ENCODE measurements at places on chromosomes 6 and 20. TPM values are rescaled to one million over a fixed set of nuclear protein-coding genes. Genes with fewer than 3 reads are reported as not detected.
A peak's percentile ranks its signal among the peaks of the same experiment; 100 is the strongest.

- peaks cover 46% of the 10 kb centered on the region for H3K4me1 ChIP-seq
- H3K27ac ChIP-seq, result peak overlapping the region; percentile 21
- H3K36me3 ChIP-seq, result no peaks in the 10 kb centered on the region
- DNase-seq, result no peak
- H3K27me3 ChIP-seq, result no peaks in the 10 kb centered on the region
Measured at GRCh38 chr20:2837221-2837960, 3.1 kb downstream of the PCED1A start.

DNA sequence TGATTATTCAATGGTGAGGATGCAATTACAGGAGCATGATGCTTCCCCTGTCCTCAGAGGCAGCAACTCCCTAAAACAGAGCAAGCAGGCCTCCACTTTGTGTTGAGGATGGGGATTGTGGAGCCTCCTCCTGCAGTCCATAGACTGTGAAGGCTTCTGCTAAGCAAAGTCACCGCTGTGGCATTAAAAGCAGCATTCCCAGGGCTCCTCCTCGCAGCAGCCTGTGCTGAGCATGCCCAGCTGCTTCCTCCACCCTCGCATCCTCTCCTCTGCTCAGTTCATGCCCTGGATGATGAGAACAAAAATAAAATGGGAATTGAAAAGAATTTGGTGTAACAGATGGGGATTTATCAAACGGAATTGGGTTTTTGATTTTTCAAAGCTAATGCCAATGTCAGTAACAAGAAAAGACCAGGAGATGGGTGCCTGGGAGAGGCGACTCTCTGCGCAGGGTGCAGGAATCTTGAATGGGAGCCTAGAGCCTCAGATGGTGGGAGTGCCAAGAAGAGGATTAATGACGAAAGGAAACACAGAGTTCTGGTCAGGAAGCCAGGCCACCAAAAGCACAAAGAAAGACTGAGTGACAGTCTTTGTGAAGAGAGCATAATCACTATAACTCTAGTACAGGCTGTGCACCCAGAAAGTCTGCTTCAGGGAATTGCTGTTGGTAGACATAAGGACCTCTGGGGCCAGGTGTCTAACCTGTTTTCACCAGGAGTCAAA lies 347.6 kb downstream of the TPBG start:
- no peak overlapping the region for H3K27ac ChIP-seq
- no peaks in the 10 kb centered on the region for H3K4me1 ChIP-seq
- no peak overlapping the region for H3K4me3 ChIP-seq
- H3K27me3 ChIP-seq, result no peaks in the 10 kb centered on the region
- DNase-seq, result no peak

- no peak for DNase-seq
- H3K36me3 ChIP-seq, result peaks cover 54% of the 10 kb centered on the region
- no peaks in the 10 kb centered on the region for H3K27me3 ChIP-seq
- peaks cover 66% of the 10 kb centered on the region for H3K4me1 ChIP-seq
Measured at GRCh38 chr20:51446230-51446629, 96.3 kb downstream of the NFATC2 start.

DNA sequence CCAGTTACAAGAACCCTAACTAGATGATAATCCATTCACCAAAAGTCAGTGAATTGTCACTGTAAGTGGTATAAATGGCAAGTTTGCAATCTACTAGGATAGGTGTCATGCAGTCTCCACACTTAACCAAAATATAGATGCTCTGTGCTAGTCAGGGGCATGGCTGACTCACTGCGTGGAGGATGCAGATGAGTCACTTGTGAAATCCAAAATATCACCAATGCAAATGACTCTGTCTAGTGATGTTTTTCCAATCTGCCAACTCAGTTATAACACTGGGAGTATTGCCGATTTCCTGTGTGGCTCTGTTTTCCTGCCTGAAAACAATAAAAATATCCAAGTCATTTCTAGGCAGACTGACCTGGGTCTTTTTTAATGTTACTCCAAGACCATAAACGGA lies 47.8 kb upstream of the NRSN1 start:
- no peak overlapping the region for H3K4me3 ChIP-seq
- DNase-seq, result no peak
- H3K27ac ChIP-seq, result no peak overlapping the region
- no peaks in the 10 kb centered on the region for H3K36me3 ChIP-seq

Gene MLIP
- not detected for total RNA-seq

- H3K4me1 ChIP-seq, result no peaks in the 10 kb centered on the region
- no peak for DNase-seq
- H3K27me3 ChIP-seq, result no peaks in the 10 kb centered on the region
- no peak overlapping the region for H3K27ac ChIP-seq
Measured at GRCh38 chr6:165718491-165718891, 55.5 kb upstream of the PDE10A start.

- H3K4me1 ChIP-seq, result peaks cover 4% of the 10 kb centered on the region
- DNase-seq, result peak; percentile 50
- no peaks in the 10 kb centered on the region for H3K27me3 ChIP-seq
- no peaks in the 10 kb centered on the region for H3K36me3 ChIP-seq
- H3K4me3 ChIP-seq, result no peak overlapping the region
Measured at GRCh38 chr6:136764517-136764993, 27.7 kb downstream of the MAP3K5 start.

DNA sequence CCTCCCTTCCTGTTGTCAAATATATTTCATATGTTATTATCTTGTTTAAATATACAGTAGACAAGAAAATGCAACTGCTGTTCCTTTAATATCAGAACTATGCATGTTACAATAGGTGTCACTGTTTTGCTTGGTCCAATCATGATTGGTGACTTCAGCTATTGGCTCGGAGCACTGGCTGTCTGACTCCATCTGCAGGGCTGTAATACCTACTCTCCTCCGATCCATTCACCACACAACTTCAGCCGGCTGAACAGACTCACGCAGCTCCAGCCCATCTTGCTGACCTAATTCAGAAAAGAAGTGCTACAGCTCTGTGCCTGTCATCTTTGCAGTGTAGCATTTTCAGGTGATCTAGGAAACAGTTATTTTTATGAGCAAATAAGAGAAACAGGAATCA lies at the start of gene BTBD3:
Gene BTBD3 (plus strand): TSS at position 231 of the 400 bp plus-strand sequence. CDS start 383 bp downstream, outside the sequence.
- no peaks in the 10 kb centered on the region for H3K36me3 ChIP-seq
- no peak within 1 kb of the TSS for H3K27ac ChIP-seq
- H3K4me1 ChIP-seq, result no peaks in the 10 kb centered on the region
- no peak within 1 kb of the TSS for H3K4me3 ChIP-seq
- no peaks in the 10 kb centered on the region for H3K27me3 ChIP-seq
- DNase-seq, result no peak

- no peaks in the 10 kb centered on the region for H3K36me3 ChIP-seq
- H3K4me1 ChIP-seq, result peaks cover 5% of the 10 kb centered on the region
- peak overlapping the region; percentile 30 for H3K4me3 ChIP-seq
- H3K27ac ChIP-seq, result no peak overlapping the region
- DNase-seq, result no peak
Measured at GRCh38 chr6:17986656-17987446, 584 bp downstream of the KIF13A start.

Gene C20orf141
- total RNA-seq, result not detected

DNA sequence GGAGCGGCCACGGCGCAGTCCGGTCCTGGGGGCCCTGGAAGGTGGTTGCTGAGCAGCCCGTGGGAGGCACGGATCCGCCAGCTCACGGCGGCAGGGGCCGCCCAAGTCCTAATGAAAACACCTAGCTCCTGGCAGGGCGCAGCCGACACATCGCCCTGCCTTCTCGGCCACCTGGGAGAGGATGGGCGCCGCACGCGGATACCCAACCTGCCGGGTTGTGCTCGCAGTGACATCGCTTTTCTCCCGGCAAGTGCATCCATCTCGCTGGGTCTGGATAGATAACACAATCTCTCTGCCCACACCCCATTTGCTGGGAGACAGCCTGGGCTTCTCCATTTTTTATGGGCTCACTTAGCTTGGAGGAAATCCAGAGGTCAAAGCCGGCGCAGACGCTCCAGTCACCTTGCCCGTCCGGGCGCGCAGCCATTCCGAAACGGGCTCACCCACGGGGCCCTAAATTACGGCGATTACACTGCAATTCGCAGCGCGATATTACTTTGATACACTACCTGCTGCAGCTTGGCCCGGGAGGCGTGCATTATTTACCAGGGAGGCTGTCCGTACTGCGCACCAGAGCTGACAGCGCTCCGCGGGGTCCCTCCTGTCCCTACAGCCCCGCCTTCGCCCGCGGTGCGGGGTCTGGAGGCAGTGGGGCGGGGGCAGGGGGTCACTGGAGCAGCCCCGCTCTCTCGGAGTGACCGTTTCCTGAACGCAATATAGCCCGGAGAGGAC lies 36.2 kb upstream of the CCDC167 start:
- peaks cover 9% of the 10 kb centered on the region for H3K4me1 ChIP-seq
- no peaks in the 10 kb centered on the region for H3K36me3 ChIP-seq
- H3K4me3 ChIP-seq, result peak overlapping the region; percentile 28
- H3K27ac ChIP-seq, result no peak overlapping the region
- peak; percentile 65 for DNase-seq

- no peak for DNase-seq
- no peaks in the 10 kb centered on the region for H3K4me1 ChIP-seq
- no peaks in the 10 kb centered on the region for H3K36me3 ChIP-seq
- no peak overlapping the region for H3K27ac ChIP-seq
Measured at GRCh38 chr6:161838306-161839035, 564.6 kb upstream of the AGPAT4 start.

Gene CRISP2
- not detected for total RNA-seq

GRCh38 chr6:162821102-162821501 lies 93.3 kb downstream of the PACRG start:
- H3K36me3 ChIP-seq, result no peaks in the 10 kb centered on the region
- DNase-seq, result no peak
- no peaks in the 10 kb centered on the region for H3K27me3 ChIP-seq

DNA sequence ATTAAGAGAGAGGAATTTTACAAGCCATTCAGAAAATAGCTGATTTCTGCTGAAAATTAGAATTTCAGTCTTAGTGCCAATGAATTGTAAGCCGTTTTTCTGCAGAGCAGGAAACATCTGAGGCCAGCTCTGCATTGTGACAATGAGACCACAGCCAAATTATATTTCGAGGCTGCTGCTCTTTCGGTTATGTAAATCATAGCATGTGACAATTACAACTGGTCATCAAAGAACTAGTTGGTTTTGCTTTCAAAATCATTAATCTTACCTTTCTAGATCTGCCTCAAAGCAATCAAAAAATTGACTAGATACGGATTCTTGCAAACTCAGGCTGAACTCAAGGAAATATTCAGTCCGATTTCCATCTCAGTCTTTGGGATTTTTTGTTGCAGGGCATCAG lies 33.4 kb upstream of the INSM1 start:
- no peak overlapping the region for H3K27ac ChIP-seq
- peaks cover 13% of the 10 kb centered on the region for H3K4me1 ChIP-seq
- H3K4me3 ChIP-seq, result no peak overlapping the region
- H3K27me3 ChIP-seq, result no peaks in the 10 kb centered on the region
- H3K36me3 ChIP-seq, result no peaks in the 10 kb centered on the region

- no peaks in the 10 kb centered on the region for H3K36me3 ChIP-seq
- no peak overlapping the region for H3K4me3 ChIP-seq
- no peak for DNase-seq
- H3K27ac ChIP-seq, result no peak overlapping the region
Measured at GRCh38 chr6:87082160-87082721, 12.7 kb downstream of the CGA start.

DNA sequence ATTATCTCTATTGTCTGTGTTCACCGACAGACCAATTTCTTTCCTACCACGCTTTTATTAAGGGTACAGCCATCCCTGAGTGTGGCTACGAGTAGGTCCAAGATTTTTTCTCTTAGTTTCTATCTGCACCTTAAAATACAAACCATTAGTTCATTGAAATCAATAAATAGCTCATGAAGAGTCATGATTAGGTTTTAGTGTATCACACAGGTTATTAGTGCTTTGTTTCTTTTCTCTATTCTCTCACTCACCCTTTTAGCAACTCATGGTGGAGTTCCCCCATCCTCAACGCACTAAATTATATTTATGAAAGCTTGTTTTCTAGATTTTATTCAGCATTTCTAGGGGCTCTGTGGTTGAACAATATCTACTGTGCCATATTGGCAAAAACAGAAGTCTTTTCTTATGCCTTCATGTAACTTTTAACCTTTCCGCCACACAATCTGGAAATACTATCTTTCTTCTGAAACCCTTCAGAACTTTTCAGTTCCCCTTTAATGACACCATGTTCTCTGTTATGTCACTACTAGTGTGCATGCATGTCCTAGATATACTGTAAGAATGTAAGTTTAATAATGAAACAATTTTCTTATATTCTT lies 128.2 kb upstream of the LAMA2 start:
- H3K4me3 ChIP-seq, result no peak overlapping the region
- H3K4me1 ChIP-seq, result no peaks in the 10 kb centered on the region
- H3K27me3 ChIP-seq, result no peaks in the 10 kb centered on the region
- no peak overlapping the region for H3K27ac ChIP-seq
- no peaks in the 10 kb centered on the region for H3K36me3 ChIP-seq

DNA sequence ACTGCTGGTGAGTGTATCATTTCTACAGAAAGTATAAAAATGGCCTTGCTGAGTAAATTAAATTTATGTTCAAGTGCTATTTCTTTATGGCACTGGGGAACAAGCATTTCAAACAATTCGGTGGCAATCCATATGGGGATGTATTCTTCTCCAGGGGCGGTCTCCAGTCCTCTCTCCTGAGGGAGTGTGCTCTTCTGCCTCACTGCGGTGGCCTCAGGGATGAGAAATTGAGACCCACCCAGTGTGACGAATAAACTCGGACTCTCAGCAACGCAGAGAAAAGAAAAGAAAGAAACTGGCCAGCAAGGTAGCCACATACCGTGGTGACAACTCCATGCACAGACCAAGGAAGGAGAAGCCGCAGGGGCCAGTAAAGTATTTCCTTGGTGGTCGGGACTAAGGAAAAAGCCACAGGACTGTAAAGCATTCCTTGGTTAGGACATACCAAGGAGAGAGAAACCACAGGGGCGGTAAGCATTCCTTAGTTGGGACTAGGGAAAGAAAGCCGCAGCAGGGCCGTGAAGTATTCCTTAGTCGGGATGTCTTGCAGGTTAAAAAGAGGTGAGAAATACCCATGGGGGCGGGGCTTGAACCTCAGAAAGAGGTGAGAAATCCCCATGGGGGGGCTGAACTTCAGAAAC lies 13.6 kb upstream of the GOPC start:
- H3K4me1 ChIP-seq, result no peaks in the 10 kb centered on the region
- H3K27me3 ChIP-seq, result no peaks in the 10 kb centered on the region
- no peak overlapping the region for H3K27ac ChIP-seq
- DNase-seq, result no peak
- H3K4me3 ChIP-seq, result no peak overlapping the region

GRCh38 chr6:81787313-81788068 lies 35.0 kb upstream of the TENT5A start:
- no peak overlapping the region for H3K27ac ChIP-seq
- DNase-seq, result no peak
- H3K4me1 ChIP-seq, result no peaks in the 10 kb centered on the region
- H3K4me3 ChIP-seq, result no peak overlapping the region
- no peaks in the 10 kb centered on the region for H3K36me3 ChIP-seq

- no peak overlapping the region for H3K4me3 ChIP-seq
- H3K36me3 ChIP-seq, result no peaks in the 10 kb centered on the region
- H3K27me3 ChIP-seq, result no peaks in the 10 kb centered on the region
- no peaks in the 10 kb centered on the region for H3K4me1 ChIP-seq
- no peak overlapping the region for H3K27ac ChIP-seq
- no peak for DNase-seq
Measured at GRCh38 chr6:136527831-136528230, 22.4 kb downstream of the MAP7 start.

GRCh38 chr6:3398755-3399696 lies 57.8 kb downstream of the SLC22A23 start:
- H3K4me1 ChIP-seq, result no peaks in the 10 kb centered on the region
- H3K27me3 ChIP-seq, result no peaks in the 10 kb centered on the region
- H3K36me3 ChIP-seq, result no peaks in the 10 kb centered on the region

Gene PAX1
- not detected for total RNA-seq

Measured in Karpas-422 (cell line).